SK-N-MC (cell line): ENCODE measurements at places on chromosomes 1 and 21.

GRCh38 chr1:66375125-66375524, 158.8 kb upstream of the SGIP1 start:
- DNase-seq, result no peak

DNA sequence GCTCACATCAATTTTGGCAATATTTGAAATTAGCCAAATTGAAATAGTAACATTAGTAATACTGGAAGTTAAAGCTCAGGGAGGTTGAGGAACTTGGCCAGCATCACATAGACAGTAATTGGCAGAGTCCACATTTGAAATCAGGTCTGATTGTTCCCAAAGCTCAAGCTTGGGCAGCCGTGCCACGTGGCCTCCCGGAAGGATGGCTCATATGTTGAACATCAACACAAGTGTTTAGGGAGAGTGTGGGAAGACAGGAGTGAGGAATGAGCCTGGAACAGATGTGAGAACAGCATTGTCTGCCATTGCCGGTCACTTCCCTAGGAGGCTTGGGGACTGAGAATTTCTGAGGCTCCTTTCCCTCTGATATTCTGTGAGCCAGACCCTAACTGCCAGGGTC, 40.2 kb upstream of the RBM15 start:
- DNase-seq, result no peak

GRCh38 chr1:171032822-171033702, 57.6 kb upstream of the FMO3 start:
- DNase-seq, result no peak

DNA sequence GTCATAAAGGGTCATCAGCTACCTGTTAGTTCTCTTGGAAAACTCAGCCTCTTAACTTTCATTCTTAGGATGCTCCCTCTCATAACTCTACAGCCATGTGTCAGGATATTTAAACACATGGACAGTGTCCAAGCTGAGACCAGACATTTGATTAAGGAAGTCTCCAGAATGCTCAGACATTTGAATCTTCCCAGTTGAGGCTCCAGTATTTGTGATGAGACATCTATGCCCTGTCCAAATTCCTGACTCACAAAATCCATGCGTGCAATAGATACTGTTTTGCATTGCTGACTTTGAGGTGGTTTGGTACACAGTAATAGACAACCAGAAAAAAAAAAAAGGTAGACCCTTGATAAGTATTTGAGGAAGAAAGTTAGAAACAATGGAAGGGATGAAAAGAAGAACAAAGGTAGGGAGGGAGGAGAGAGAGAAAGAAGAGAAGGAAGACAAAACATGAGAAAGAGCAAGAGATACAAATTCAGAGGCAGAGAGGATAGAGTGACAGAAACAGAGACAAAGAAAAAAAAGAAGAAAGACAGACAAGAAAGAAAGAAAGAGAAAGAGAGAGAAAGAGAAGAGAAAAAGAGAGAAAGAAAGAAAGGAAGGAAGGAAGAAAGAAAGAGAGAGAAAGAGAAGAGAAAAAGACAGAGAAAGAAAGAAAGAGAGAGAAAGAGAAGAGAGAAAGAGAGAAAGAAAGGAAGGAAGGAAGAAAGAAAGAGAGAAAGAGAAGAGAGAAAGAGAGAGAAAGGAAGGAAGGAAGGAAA, 275.5 kb upstream of the PRMT6 start:
- no peak for DNase-seq

DNA sequence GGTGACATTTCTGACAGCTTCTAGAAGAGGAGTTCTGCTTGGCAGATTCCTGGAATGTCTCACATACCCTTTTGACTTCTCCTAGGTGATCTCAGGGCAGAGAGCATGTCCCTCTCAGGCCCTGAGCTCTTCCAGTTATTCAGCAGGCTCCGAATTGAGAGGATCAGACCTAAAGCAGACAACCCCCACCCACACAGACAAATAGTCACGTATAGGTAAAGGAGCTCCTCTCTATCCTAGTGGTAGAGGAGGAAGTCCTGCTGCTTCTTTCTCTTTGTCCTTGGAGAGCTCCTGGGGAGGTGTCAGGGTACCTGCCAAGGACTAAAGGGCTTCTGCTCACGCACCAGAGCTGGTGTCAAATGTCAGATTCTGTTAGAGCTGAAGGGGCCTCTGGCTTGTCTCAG, 128.1 kb downstream of the IER5 start:
- DNase-seq, result no peak

DNA sequence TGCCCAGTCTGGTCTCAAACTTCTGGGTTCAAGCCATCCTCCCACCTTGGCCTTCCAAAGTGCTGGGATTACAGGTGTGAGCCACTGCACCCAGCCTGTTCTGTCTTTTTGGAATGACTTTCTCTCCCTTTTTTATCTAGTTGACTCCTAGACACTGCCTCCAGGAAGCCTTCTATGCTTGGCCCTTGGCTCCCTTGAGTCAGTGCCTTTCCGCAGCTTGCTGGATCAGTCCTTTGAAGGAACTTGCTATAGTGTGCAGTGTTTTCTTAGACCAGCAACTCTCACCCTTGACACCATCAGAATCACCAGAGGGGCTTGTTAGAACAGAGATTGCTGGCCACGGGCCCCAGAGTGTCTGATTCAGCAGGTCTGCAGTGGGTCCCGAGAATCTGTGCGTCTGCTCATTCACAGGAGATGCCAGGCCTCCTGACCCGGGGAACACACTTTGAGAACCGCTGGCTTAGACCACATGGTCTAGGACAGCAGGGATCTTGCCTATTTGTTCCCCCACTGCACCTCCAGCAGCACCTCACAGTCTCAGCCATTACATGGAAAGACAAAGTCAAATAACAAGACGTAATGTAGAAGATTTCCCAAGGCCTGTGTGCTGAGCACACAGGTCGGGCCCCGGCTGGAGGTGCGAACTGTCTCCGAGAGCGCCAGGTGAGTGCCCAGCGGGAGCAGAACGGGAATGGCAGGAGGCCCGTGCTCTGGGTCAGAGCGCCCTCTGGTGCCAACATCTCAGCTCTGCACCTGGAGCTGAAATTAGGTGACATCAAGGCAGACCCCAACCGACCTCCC, 27.4 kb upstream of the CTPS1 start:
- no peak for DNase-seq
